Activated T-helper 1 cell treated with anti-CD3 and anti-CD28 coated beads, Interleukin-2, amount 50 U/mL, for 16 hours (primary cell): ENCODE measurements at places on chromosomes 7 and 10.

GRCh38 chr10:132519382-132520176 lies 18.0 kb upstream of the INPP5A start:
- DNase-seq, result no peak

- no peak for DNase-seq
Measured at GRCh38 chr10:124366825-124367224, 51.9 kb downstream of the OAT start.

DNA sequence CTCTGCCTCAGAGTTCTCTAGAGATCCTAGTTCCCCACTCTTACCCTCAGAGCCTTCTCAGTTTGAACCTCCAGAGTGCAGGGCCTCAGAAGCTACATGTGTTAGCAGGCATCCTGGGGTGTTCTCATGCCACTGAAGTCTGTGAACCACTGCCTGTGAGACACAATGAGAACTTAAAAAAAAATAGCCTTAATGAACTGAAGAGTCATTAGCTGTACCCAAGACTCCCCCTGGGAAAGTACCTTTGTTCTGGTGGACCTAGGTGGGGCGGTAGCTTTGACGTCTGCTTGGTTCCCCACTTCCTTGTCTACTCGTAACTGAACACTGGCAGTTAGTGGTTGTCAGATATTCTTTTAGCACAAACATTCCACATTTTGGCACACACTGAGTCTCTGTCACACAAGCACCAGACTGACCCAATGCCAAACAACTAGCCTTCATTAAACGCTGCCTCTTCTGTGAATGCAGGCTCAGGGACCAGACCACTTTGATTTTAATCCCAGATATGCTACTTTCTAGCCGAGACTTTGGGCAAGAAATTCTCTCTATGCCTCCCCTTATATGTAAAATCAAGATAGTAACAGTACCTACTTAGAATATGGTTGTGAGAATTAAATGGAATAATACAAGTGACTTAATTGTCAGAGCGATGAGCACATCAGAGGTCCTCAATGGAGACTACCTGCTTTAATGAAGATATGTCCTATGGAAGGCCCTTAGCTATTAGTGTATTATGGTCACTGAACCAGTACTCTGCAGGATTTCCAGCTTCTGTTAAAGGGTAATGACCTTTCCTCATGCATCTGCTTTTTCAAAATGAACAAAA lies 75.3 kb upstream of the CC2D2B start:
- DNase-seq, result peak; percentile 2

DNA sequence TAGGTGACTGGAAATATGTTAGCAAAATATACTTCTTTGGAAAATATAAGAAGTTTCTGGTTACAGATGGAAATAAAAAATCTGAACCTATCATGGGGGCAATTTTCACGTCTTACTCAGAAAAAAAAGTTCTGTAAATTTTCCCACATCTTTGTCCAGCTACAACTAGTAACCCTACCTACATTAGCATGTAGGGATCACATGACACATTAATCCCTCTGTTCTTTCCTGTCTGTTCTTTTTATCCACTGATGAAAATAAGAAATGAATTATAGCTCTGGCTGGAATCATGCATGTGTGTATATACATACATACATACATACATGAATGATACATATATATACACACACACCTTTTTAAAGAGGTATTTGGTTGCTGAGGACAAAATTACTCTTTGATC lies 3.6 kb upstream of the FAM53B start:
- DNase-seq, result no peak

- DNase-seq, result no peak
Measured at GRCh38 chr10:31927565-31927883, 1.1 kb downstream of the ARHGAP12 start.

- DNase-seq, result peak; percentile 39
Measured at GRCh38 chr7:51123322-51124019, 193.1 kb downstream of the COBL start.

- DNase-seq, result no peak
Measured at GRCh38 chr10:34889004-34889869, 74.1 kb upstream of the PARD3 start.

GRCh38 chr10:109374215-109374614 lies 549.1 kb downstream of the XPNPEP1 start:
- no peak for DNase-seq

- no peak for DNase-seq
Measured at GRCh38 chr10:123141791-123142700, 5.9 kb upstream of the HMX2 start.

GRCh38 chr7:33933611-33934281 lies 28.4 kb downstream of the BMPER start:
- no peak for DNase-seq

GRCh38 chr10:43390759-43391158 lies 18.2 kb downstream of the HNRNPF start:
- DNase-seq, result no peak

DNA sequence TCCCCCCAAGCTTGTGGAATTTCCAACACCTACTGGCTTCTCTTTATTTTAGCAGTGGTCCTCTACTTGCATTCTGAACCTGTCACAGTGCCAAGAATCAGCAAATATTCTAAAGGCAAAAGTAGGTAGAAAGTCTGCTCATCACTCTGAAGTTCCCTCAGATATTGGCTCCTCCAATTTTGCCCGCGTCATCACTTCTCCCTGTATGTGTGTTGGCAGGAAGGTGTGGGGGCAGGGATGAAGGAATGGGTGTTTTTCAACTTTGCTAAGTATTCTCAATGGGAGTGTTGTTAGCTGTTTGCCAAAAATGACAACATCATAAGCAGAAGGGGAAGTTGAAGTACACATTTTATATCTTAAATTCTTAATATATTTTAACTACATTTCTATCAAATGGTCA lies 226.2 kb downstream of the POLR1F start:
- DNase-seq, result no peak

GRCh38 chr10:110701617-110701971 lies 57.5 kb downstream of the RBM20 start:
- no peak for DNase-seq

DNA sequence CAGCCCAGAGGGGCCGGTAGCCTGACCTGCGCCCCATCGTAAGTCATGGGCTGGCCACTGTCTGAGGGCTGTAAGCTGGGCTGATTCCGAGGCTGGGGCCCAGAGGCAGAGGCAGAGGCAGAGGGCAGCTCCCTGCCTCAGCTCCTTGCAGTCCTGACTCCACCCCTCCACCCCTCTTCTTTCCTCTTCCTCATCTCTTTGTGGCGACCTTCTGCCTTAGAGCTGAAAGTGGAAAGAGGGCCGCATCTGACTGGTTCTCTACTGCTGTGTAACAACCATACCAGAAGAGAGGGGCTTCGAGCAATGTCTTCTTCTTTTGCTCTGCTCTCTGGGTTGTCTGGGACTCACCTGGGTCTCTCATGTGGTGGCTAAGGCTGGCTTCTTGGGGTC lies 179.1 kb downstream of the RPS24 start:
- no peak for DNase-seq

DNA sequence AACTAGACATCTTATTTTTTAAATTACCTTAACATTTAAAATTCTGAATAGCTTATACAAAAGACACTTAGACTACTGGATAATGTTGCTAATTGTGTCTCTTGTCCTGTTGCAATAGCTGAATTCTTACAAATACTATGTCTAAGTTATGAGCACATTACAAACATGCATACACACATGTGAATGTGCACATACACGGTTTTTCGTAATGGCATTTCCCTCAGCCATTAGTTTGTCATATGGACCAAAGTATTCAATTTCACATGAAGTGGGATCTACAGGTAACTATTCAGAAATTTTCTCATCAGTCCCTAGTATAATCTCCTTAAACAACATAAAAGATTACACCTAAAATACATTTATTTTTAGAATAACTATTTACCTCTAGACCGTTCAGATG lies 178.6 kb upstream of the BET1 start:
- no peak for DNase-seq

DNA sequence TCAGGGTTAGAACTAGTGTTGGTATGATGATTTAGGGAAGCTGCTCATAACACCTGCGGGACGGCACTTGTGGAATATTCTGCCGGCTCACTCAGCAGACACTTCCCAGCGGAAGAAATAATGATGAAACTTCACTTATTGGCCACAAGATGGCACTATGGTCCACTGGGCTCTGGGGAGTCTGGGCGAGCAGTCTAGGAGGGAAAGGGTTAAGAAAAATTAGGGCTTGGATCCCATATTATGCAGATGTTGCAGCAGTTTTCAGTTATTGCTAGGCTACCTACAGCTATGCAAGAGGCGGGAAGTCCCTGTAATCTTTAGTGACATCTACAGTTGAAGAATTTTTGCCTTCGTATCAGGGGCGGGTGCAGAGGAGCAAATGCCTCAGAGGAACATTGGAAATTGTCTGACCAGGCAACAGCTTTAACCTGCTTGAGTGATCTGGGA lies 238.7 kb upstream of the PRSS58 start:
- DNase-seq, result no peak

- no peak for DNase-seq
Measured at GRCh38 chr7:112019932-112020331, 186.3 kb downstream of the DOCK4 start.

- DNase-seq, result no peak
Measured at GRCh38 chr7:28037220-28038010, 143.2 kb downstream of the JAZF1 start.

DNA sequence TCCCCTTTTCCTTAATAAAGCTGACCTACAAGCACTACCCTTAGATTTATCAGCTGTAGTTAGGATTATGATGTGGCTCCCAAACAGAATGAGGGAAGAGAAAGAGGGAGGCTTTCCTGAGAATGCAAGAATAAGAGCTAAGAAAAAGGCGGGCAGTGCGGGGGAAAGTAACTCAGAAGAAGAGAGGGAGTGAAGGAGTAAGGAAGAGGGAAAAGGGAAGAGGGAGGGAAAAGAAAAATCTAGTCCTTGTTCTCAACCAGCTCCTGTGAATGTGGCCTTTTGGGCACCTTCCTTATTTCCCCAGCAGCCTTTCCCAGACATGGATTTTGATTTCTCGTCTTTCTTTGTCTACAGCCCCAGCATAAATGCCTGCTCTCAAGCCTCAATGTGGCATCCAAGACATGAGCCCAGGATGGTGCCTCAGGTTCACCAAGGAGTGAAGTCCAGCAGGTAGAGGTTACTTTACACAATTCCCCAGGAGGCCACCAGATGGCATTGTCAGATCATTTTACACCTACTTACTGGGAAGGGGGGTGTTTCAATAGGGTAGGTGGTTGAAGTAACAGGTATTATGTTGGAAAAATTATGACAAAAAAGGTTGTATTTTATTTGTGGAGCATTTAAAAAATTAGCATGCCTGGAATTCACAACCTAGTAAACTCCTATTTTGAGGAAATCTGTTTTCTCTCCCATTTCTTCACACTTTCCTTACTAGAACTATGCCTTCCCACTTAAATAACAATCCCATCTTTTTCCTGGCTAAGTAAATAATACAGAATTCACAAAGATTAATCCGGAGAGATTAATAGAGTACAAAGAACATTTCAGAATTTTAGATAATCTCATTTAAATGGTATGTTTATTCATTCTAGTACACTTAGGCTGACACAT lies 106.5 kb downstream of the HTR7 start:
- DNase-seq, result no peak

GRCh38 chr10:93871671-93872204 lies 22.0 kb upstream of the SLC35G1 start:
- DNase-seq, result no peak

- no peak for DNase-seq
Measured at GRCh38 chr10:76327441-76327840, 896.0 kb downstream of the LRMDA start.

GRCh38 chr10:98134117-98134430 lies 383 bp upstream of the R3HCC1L start:
- no peak for DNase-seq

DNA sequence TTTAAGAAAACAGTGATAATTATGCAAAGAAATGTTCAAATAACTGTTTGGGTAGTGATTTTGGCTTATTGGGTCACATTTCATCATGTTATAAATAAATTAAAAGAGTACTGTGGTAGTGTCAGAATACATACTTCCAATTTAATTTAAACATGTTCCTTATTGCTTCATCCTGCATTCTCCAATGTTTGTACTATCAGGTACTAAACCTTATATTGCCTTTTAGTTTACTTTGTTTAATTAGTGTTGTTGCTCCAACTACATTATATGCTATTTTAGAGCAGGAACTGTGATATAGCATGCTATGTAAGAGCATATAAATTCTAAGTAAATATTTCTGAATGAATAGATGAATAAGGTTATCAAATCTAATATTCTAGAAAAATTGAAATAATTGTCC lies 40.9 kb downstream of the VTI1A start:
- DNase-seq, result no peak

DNA sequence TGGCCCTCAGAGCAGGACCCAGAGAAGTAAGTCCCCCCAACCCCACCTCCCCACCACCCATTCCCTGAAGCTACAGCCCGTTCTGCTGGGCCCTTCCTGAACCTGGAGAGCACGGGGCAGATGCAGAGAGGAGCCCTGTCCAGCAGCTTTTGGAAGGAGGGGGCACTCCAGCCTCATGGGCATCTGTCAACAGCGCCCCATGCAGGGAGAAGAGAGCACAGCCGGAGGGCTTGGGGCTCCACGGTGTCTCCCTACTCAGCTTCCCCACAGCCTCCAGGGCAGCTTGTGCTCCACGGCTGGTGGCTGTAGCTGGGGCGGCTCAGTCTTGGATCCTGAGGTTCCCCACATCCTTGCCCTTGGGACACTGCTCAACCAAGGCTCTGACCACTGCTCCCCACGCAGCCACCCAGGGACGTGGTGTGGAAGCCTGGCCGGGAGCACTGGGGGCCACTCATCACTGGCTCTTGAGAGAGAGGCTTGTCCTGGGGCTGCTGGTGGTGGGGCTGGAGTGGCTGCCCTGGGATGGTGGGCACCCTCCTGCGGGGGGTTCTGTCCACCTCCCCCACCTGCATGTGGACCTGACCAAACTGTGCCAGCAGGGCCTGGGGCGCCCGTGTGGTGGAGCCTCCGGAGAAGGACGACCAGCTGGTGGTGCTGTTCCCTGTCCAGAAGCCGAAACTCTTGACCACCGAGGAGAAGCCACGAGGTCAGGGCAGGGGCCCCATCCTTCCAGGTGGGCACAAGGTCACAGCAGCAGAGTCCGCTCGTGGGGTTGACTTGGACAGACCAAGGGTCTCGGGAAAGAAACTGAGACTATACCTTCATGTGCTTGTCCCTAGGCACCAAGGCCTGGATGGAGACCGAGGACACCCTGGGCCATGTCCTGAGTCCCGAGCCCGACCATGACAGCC lies 4.5 kb downstream of the PRAP1 start:
- no peak for DNase-seq

DNA sequence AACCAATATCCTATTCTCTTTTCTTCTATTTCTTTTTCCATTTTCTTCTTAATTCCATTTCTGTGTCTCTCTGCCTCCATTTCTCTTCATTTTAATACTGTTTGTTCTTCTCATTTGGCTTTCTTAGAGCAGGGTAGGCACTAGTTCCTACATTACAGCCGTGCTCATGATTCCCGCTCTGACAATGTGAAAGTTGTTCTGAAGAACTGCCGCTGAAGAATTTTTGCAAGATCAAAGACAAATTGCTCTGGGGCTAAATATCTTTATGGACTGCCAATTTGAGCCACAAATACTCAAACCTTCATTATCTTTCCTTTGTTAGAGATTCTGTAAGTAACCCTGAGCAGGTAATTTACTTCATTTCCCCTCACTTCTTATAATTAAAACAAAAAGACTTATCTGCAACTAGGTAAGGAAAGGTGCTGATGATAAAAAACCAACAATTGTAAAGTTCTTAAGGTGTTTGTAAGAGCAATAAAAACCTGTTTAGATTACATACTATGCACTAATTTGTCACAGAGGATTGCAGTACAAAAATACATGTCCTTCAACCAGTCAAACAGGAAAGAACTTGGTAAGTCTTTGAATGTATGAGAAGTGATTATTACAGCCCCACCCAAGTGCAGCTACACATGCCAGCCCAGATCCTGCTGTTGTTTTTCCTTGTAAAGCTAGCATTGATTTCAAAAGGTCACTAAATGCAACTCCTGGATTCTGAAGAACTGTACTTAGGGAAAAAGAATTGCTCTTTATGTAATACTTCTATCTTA lies 127.5 kb downstream of the COL28A1 start:
- no peak for DNase-seq
